ENCODE measurements at places on chromosomes 1 and 21.

GRCh38 chr1:244231572-244232315 lies 180.7 kb downstream of the ZBTB18 start:
- no peak for DNase-seq

DNA sequence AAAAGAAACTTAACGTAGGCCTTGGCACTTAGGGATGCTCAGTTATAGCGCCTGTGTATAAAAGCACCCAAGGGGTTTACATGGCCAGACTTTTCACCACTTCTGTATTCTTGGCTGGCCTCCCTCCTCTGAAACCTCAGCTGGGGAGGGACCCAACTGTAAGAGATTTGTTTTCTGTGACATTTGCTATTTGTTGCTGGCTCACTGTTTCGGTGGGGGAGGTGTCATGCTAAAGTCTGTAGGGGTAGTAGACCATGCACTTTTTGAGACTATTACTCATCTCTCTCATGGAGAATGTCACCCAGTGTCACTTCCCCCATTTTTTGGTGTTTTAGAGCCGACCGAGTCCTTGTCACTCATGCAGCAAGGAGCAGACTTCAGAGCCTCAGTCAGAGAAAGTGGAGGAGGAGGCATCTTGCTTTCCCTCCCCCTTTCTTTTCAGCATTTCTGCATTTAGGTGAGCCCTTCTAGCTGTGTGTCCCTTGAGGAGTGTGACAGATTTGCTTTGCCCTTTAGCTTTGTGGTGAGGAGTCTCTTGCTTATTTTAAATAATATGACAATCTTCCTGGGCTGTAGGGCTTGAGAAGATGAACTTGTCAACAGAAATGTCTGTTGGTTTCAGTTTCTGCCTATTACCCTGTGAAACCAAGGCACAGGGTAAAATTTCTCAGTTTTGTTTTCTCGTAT lies 160.1 kb downstream of the FASLG start:
- no peak for DNase-seq

DNA sequence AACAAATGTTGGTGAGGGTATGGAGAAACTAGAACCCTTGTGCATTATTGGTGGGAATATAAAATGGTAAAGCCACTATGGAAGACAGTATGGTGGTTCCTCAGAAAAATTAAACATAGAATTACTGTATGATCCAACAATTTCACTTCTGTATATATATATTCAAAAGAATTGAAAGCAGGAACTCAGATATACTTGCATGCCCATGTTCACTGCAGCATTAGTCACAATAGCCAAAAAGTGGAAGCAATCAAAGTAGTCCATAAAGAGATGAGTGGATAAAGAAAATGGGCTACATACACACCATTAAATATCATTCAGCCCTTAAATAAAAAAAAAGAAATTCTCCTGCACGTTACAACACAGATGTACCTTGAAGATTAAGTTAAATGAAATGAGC lies 34.1 kb downstream of the ABL2 start:
- DNase-seq: no peak

DNA sequence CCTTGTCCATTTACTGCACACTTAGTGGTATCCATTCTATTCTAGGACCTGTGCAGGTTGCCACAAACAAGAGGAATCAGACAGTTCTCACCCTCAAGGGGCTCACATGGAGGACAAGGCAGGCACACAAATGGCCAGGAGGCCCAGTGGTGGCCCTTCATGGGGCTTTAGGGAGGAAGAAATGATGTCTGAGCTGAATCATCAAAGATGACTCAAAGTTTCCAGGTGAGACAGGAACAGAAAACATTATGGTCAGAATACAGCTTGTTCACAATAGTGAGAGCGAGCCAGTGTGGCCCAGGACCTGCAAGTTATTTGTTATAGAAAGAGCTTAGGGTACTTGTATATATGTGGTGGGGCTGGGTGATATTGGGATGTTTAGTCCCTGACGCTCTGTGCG lies 26.4 kb downstream of the SHISAL2A start:
- no peak for DNase-seq

GRCh38 chr1:226201029-226201593 lies 14.6 kb upstream of the ACBD3 start:
- DNase-seq: no peak

- no peak for DNase-seq
These were observed 685 bp downstream of the CRTC2 start for GRCh38 chr1:153957744-153958110.

GRCh38 chr1:201702936-201703335 lies 126.0 kb upstream of the IPO9 start:
- no peak for DNase-seq

- DNase-seq: no peak
These were observed 27.1 kb downstream of the FTCD start for GRCh38 chr21:46128106-46128932.

DNA sequence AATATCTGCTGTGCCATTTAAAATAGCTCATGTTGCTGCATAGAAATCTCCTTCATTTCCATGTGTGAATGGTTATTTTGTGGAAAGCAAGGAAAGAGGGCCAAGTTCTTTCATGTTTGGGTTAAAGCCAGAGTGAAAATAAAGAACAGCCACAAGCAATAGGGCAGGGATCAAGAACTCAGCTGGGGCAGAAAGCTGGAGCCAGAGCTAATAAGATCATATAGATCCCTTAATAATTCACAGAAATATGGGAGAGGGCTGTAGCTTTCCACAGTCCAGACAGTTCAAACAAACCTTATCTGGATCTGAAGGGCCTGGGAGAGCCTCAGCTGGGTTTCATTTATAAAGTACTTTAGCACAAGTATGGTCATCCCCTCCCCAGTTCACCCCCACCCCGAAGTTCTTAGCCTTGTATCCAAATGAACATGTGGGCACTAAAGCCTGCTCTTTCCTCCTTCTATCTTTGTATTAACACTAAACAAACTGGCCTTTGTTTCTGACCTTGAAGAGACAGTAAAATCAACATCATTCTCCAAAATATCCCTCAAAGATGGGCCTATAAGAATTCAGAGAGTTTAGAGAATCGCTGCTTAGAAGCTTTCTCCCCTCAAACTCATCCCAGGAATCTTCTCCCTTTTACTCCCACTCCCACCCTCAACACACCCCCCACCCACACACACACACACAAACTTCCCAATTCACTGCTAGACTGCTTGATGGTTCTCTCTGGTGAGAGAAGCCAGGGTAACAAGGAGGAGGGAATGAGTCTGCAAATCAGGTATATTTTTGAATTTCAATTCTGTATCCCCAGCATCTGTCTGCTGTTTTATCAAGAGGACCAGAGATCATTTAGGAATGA lies 41.7 kb downstream of the UTP25 start:
- DNase-seq: peak; percentile 40

- no peak for DNase-seq
These were observed 270.4 kb downstream of the GRIK1 start for GRCh38 chr21:29669416-29669815.

DNA sequence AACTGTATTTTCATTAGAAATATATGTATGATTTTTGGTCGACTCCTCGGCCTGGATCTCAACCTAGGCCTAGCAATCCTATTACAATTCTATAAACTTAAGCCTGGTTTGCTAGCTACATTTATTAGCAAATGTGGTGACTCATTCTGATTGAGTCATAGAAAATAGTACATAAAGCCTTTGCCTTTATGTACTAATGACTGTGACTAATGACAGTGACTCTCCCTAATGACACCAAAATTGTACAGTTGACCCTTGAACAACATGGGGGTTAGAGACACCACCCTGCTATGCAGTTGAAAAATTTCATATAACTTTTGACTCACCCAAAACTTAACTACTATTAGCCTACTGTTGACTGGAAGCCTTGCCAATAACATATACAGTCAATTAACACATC lies 78.9 kb downstream of the CLEC20A start:
- DNase-seq: peak; percentile 42

DNA sequence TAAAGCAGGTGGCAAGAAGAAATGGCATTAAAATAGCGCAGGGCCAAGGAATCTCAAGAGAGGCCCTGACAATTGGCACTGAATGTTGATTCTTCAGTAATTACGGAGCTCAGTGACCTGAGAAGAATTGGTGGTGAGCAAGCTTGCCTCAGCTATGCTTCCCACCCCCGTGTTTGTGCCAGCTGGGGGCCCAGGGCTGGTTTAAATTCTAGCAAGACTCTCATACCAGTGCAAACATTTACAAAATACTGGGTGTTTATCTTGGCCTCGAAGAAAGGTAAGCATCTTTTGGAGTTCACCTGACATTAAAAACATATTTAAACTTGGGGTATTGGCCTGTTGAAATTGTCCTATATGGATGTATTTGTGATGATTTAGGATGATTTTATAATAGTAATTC lies 296.7 kb upstream of the USP25 start:
- no peak for DNase-seq

GRCh38 chr1:95948023-95948422 lies 714.0 kb downstream of the RWDD3 start:
- DNase-seq: no peak

- no peak for DNase-seq
These were observed 963.4 kb upstream of the ADGRL4 start for GRCh38 chr1:79969886-79970285.

- DNase-seq: peak; percentile 47
These were observed 700 bp upstream of the SYDE2 start for GRCh38 chr1:85201340-85202091.

DNA sequence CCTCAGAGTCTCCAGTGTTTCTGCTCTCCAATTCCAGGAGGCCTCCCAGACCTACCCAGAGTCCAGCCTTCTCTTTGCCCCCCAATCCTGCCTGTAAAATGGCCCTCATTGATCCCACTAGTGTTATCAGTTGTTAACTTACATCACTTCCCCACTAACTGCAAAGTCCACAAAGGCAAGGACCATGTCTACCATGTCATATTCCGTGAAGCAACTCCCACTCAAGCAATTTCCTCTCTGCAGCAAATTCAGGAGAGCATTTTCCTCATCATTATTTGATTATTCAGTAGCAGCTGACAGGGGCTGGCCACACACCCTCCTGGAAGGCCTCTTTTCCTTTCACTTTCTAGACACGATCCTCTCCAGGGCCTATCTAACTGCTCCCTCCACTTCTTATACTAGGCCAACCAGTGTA lies 153.5 kb downstream of the RERE start:
- DNase-seq: no peak

GRCh38 chr1:101741910-101742309 lies 254.8 kb downstream of the OLFM3 start:
- DNase-seq: no peak

DNA sequence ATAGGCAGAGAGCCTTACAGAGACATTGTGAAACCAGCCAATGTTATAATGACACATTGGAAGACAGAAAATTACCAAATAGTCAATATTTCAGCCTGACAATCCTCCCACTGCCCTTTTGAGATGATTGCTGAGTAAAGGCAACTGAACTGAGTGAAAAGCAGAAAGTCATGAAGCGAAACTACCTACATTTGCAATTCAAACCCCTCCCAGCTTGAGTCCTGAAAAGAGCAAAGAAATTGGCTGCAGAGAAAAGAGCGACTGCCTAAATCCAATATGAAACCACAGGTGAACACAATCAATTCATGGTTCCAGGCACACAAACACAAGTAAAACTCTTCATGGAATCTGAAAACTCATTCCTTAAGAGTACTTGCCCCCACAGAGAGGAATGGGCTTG lies 143.4 kb upstream of the CHRM3 start:
- DNase-seq: no peak

DNA sequence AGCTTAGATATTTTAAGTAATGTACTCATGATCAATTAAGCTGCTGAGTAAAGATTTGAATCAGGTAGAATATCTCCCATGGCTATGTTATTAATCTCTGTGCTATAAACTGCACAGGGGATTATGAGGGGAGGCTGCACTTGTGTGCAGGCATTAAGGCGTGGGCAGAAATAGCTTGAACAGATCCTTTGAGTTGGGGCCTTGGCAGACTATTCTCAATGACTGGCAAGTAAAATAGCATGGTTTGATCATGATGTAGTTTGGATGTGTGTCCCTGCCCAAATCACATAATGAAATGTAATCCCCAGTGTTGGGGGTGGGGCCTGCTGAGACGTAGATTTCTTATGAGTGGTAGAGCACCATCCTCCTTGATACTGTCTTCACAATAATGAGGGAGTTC lies 220.3 kb downstream of the PLPP3 start:
- DNase-seq: no peak

GRCh38 chr1:118116909-118117308 lies 68.1 kb downstream of the SPAG17 start:
- no peak for DNase-seq

DNA sequence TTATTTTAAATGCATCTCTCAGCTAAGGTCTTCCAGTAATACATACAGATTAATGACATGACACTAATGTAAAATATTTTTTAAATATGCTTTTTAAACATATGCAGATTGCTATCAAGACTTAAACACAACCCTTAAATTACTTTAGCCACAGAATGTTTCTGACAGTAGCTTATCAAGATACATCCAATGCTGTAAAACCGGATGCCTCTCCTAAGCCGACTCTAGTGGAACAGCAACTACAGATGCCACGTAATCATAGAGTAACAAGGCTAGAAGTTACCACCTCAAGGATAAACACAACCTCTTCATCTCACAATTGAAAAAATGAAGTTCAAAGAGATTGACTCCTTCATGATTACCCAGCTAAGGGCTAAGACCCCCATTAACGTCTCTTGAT lies 68.4 kb downstream of the ZZZ3 start:
- no peak for DNase-seq

DNA sequence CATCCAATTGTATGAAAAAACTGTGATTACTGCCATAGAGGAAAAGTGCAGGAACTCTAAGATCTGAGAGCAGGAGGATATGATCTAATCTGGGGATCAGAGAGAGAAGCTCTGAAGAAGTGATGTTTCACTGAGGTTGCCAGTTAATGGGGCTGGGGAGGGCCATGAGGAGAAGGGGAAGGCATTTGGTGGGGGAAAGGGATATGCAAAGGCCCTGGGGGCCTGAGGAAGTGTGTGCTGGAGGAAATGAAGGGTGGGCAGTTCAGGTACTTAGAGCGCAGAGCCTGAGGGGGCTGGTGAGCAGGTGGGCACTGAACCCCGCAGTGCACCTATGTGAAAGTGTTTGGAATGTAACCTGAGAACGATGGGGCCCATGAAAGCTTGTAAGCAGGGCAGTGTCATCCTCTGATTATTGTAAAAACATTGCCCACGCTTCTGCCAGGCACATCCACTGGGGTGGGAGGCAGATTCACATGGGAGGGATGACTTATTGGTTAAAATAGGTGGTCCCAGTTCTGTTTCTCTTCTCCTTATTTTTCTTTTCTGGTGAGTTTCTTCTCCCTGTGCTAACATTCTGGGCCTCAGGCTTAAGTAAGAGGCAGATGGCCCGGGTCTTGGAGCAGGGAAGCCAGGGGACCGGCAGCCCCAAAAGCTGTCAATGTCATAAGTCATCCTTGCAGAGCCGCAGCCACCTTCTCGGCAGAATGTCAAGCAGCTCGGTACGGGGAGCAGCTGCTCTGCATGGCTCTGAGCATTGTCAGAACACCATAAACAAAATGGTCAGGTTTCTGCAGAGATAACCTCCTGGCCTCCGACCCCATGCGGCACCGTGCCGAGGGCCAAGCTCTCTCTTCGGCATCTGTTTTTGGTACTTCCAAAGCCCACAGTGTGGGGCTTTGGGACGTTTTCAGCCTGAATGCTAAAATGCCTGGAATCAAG lies 492.0 kb upstream of the VAMP3 start:
- DNase-seq: no peak

DNA sequence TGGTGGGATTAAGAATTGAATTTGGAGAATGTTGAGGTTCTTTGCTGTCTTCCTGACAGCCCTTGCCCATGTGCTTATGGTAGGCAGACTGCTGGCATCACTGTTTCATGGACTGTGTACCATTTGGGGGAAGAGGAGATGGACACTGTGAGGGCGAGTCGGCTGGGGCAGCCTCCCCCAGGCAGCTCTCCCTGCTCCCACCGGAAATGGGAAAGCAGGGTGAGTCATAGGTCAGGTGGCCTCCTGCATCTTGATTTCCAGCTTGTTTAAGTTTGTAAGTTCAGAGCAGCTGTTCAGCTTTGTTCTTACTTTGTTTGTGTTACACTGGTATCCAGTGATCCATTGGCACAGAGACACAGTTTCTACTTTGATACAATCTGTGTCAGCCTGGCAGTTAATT lies 87.2 kb upstream of the CNIH3 start:
- no peak for DNase-seq
